ENCODE measurements at places on chromosomes 7 and 10.

DNA sequence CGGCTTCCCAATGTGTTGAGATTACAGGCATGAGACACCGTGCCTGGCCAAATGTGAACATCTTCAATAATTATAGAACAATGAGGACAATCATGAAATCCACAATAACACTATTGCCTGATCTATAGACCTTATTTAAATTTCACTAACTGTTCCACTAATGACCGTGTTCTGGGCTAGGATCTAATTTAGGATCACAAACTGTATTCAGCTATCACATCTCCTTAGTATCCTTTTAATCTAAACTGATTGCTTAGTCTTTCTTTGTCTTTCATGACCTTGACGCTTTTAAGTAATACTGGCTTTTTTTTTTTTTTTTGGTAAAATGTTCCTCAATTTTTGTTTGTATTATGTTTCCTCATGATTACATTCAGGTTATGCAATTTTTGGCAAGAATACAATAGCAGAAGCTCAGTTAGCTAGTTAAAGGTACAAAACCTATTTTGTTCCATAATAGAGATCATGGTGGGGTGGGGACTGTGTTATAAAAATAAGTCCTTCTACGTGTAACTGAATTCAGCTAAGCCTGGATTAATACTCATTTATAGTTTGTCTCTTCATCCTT lies 158.4 kb downstream of the AOAH start:
- DNase-seq, result no peak

- no peak for DNase-seq
Observed at GRCh38 chr7:2996141-2996540, 47.5 kb downstream of the CARD11 start.

- no peak for DNase-seq
Observed at GRCh38 chr7:139046143-139046542, 10.3 kb upstream of the ZC3HAV1L start.

- DNase-seq, result no peak
Observed at GRCh38 chr7:40220421-40220911, 85.7 kb downstream of the SUGCT start.

DNA sequence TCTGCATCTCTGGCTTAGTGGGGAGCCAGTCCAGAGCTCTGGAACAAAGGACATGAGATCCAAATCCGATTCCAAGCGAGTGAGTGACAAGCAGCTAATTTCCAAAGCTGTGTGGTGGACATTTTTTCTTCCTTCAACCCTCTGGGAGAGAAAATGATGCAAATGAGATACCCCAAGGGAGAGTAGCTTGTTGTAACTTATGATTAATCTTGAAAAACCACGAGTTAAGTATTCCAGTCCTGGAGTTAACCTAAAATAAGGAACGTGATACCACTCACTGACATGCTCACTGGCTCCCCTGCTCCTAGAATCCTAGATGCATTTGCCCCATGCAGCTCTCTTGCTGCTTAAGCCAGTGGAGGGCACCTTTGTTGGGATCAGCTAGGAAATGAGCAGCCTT lies 116.0 kb upstream of the HABP2 start:
- DNase-seq, result no peak

GRCh38 chr10:56973766-56974165 lies 612.7 kb upstream of the ZWINT start:
- DNase-seq, result no peak

- DNase-seq, result no peak
Observed at GRCh38 chr10:32327364-32327691, 19.6 kb downstream of the EPC1 start.

GRCh38 chr7:26620352-26620751 lies 244.0 kb downstream of the SKAP2 start:
- peak; percentile 5 for DNase-seq

GRCh38 chr10:66368146-66368545 lies 557.7 kb upstream of the LRRTM3 start:
- no peak for DNase-seq

DNA sequence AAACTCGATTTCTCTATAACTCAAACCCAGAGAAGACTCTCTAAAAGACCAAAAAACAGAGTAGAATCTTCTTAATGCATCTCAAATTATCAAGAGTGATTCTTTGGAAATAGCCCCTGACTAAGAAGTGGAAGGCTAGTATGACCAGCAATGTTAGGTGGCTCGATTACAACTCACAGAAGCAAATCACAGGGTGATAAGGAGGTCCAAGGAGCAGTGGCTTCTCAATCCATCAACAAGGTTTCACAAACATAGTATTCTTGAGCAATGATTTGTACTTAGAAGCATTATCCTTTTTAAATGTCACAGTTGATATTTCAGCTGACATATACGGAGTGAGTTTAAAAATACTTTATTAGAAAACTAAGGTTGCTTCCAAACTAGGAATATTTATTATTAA lies 127.7 kb downstream of the CNOT4 start:
- no peak for DNase-seq

DNA sequence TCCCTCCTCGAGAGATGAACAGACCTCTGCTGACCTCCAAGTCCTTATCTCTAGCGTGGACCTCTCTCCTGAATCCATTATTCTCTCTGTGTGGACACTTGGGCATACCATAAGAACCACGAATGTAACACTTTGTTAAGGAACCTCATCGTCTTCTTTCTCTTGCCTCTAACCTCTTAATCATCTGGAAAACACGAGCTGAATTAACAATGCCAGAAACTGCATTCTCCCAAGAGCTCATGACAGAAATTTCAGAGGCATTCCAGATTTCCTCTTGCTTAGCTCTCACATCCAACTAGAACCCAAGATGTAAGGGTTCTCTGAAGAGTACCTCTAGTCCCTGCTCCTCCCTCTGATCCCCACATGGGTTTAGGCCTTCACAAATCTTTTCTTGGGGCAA lies 101.5 kb downstream of the TRIL start:
- DNase-seq, result no peak

DNA sequence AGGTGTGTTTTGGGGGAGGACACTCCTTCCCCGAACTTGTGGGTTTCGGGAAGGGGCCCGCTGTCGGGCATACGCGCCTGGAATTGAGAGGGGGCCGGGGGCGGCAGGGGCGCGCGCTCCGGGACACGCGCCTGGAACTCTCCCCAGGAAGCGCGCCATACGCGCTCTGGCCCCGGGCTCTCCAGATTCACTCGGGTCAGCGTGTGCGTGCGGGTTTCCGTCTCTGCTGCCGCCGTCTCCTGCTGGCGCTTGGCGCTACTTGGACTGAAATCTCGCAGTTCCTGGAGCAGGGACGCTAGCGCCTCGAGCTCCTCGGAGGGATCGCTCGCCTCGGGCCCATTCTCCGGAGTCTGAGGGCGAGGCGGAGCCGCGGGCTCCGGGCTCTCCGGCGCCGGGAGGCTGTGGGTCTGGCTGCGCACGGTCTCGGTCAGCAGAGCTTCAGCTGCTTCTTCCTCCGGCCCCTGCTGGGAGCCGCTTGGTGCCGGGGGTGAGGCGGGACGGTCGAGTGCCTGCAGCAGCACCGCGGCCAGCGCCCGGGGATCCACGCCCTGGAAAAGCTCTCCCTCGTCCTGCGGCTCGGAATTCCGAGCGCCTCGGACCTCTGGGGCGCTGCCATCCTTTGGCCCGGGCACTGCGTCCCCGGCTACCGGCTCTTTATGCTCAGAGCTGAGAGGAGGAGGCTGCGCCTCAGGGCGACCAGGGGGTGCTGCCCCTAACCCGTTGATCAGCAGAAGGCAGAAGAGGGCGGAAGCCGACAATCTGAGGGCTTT lies 1.1 kb downstream of the VGF start:
- DNase-seq, result no peak

DNA sequence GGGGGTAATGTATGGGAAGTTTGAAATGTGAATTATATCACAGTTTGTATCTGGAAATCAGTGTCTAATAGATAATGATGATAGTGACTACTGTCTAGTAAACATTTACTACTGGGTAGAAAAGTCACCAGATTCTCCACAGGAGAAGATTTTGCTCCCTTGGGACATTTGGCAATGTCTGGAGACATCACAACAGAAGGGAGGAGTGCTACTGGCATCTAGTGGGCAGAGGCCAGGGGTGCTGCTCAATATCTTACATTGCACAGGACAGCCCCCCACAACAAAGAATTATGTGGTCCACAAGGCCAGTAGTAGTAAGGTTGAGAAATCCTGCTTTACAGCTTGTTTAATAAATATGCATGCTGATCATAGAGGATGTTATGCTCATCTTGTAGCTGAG lies 92.3 kb upstream of the PRPS1L1 start:
- no peak for DNase-seq

- DNase-seq, result peak; percentile 48
Observed at GRCh38 chr10:62038609-62039190, 137.2 kb downstream of the ARID5B start.

Measured in stimulated activated CD4-positive, alpha-beta T cell treated with anti-CD3 and anti-CD28 coated beads, Interleukin-1b, Interleukin-23, amount 100 ng/mL, for 24 hours (primary cell).